ENCODE measurements at places on chromosomes 2 and 18.

- DNase-seq, result no peak
Observed at GRCh38 chr2:173205375-173205774, 129.7 kb downstream of the MAP3K20 start.

DNA sequence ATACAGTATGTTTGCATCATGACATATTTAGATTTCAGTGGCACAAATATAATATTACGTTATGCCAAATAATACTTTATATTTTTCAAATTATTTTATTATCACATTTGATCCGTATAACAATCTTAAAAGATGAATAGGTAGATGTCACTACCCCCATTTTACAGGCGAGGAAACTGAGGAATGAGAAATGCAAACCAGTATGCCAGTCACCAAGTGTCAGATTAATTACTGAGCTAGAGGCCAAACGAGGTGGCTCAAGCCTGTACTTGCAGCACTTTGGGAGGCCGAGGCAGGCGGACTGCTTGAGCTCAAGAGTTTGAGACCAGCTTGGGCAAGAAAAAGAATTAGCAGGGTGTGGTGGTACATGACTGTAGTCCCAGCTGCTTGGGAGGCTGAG lies 17.4 kb upstream of the YES1 start:
- no peak for DNase-seq

DNA sequence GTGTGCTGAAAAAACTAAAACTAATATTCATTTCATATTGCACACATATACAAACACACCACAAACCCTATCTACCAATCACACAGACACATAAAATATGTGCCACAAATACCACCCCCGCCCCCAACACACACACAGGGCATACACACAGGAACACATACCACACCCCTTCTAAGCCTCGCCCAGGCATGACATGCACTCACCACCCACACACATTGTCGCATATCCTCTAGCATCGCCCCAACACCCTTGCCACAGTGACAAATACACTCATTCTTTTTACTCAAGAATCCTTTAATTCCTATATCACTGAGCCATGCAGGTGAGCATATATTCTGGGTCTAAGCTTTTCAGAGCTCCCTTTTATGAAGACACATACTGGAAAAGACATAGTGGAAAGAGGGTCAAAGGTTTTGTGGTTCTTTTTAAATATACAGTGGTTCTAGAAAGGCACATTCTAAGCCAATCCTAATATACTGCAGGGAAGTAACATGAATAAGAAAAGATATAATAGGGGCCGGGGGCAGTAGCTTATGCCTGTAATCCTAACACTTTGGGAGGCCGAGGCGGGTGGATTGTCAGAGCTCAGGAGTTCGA lies 24.5 kb upstream of the LCLAT1 start:
- no peak for DNase-seq

DNA sequence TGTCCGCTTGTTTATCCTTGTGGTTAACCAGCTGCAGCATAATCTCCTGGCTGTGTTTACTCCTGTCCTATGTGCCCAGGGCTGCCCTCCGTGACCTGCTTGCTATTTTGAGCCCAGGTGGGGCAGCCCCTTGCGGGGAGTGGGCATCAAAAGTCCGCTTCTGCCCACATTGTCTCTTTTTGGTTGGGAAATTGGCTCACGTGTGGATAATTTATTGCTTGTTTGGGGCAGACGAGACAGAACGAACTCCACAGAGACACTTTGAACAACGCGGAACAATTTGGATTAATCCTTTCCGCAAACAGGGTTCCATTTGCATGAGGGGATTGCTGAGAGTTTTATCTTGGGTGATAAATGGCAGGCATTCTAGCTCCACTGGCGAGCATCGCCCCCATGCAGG lies 8.1 kb upstream of the CXCR4 start:
- no peak for DNase-seq

GRCh38 chr18:78180741-78181140 lies 798.9 kb upstream of the SALL3 start:
- no peak for DNase-seq

DNA sequence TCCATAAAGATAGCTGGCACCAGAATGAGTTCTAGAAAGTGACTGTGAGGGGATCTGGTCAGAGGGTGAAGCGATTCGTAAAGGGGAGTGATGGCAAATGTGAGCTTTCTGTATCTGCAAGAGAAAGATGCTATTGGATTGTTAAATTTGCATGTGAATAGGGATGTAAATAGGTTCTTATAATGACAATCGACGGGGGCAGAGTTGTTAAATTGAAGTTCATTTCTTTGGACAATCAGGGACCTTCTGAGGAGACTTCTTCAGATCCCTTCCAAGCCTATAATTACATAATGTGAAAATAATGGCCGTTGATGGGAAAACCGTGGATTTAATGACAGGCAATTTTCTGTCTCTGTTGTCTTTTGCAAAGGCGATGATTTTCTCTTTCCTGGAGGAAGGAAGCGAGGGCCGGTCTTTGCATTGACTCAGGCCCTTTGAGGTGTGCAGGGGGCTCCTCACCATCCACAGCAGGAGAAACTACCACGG lies 52.2 kb upstream of the TMEM18 start:
- DNase-seq, result no peak

GRCh38 chr2:231197706-231198290 lies 633 bp upstream of the ARMC9 start:
- no peak for DNase-seq

DNA sequence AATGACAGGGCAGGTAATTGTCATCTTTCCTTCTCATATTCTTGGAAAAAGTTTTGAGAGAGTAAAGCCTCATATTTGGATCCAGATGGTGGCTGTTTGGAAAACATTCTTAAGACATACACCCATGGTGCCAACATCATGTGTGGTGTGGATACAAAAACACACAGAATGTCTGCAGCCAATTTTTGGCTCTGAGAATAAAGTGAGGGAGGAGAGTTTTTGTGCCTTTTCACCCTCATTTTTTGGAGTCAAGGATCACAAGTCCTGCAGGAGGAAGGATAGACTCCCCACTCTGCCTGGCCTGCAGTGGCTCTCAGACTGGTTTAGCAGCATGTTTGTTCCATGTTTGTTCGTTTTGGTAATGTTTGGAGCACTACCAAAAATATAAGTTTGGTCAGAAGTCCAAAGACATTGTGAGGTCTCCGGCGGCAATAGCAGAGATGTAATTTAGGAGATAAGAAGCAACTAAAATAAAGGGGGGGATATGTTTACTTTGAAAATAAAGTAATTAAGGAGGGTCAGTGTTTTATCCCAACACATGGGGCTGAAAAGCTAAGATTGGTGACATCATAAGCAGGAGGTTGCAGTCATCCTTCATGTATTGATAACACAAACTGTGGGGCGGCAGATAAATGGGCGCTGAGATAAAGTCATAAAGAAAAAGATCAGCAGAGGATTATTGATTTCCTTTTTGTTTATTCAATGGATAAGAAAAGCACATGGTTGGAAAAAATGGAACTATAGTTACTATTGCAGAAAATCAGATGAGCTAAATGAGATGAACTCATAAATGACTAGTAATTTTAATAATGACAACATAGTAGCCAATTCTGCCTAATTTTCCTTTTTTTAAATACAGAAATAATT lies 655 bp downstream of the NOSTRIN start:
- DNase-seq, result no peak

DNA sequence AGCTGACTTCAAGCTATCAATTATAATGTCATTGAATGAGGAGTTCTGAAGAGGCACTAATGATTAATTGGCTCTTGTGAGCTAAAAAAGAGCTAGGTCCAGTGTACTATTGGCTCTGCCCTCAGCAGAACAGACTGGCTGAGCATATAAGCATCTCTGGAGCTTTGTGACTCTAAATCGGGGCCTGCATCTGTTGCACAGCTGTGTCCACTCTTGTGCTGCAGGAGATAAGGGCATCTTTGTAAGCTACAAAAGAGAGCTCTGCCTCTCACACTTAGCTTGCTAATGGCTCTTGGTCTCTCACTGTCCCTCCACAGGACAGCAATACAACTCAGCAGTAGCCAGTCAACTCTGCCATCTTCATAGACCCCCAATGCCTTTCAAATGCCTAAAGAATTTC lies 61.5 kb upstream of the L3MBTL4 start:
- DNase-seq, result no peak

GRCh38 chr2:159185401-159186130 lies 100.9 kb downstream of the WDSUB1 start:
- DNase-seq, result no peak

DNA sequence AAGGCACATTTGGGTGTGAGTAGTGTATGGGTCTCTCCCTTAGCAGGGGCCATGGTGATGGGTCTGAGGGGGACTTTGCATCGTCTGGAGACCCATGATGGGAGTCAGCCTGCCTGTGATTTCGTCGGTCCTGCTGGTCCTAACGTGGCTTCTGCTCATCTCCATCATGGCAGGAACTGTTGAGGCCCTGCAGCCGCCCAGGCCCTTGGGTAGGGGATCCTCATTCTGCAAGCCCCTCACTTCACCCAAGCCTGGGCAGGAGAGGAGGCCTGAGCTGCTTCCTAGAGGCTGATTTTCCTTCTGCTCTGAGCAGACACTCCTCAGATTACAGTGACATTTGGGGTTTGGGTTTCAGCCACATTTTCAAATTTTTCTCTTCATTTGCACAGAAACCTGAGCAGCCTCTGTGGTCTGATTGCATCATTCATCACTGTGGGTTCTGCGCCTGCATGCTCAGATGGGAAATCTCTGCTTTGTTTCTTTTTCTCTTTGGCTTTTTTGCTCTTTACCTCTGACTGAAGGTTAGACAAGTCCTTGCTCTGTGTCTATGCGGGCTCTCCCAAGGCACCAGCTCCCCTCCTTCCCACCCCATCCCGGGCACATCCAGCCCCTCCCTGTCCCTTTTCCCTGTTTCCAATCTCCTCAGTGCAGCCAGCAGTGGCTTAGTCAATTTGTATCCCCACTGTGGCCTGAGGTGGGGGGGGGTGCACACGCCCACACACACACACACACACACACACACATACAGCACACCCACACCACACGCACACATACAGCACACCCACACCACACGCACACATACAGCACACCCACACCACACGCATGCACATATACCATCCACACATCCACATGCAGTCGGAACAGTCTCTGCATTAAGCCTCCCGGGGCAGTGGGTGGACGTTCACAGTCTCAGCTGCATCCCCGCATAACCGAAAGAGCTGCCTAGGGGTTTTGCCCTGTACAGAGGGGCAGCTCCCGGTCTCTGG lies 305.4 kb upstream of the HS6ST1 start:
- DNase-seq, result no peak

DNA sequence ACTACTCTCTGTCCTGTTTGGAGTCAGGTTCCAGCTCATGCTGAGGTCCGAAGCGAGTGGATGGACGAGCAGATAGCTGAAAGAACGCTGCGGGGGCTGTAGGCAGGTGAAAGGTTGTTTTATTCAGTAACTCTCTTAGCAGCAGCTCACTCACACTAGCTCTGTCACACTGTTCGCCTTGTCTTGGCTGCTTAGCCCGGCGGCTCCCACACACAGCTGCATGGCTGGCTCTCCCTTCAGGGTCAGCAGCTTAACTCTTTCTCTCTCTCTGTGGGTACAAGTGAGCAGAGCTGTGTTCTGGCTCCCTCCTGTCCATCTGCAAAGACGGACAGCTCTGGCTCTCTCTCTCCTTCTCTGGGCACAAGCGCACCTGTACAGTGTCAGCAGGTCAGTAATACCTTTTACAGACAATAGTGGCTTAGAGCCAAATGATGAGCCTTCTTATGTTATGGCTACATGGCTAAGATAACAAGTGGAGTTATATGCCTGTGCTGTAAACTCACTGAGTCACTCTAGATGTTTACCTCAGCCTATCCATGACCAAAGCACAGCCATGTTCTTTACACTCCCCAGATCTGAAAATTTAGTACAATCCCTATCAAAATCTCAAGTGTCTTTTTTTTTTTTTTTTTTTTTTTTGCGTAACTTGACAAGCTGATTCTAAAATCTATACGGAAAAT lies 149.3 kb downstream of the GALNT1 start:
- no peak for DNase-seq

DNA sequence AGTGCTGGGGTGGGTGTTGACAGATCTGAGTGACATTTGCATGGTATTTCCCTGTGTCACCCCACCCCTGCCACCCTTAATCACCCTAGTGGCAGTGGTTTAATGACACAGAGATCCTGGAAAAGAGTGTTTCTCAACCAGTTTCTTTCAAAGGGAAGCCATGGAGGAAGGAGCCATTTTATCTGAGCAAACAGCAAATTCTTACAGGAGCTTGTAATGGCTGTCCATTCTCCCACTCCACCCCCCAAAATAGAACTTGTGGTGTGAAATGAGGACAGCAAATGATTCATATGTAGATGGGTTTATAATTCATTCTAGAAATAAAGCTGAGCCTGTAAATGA lies 51.5 kb downstream of the CDC42EP3 start:
- no peak for DNase-seq

GRCh38 chr2:191691016-191691735 lies 13.2 kb downstream of the NABP1 start:
- DNase-seq, result peak; percentile 54

DNA sequence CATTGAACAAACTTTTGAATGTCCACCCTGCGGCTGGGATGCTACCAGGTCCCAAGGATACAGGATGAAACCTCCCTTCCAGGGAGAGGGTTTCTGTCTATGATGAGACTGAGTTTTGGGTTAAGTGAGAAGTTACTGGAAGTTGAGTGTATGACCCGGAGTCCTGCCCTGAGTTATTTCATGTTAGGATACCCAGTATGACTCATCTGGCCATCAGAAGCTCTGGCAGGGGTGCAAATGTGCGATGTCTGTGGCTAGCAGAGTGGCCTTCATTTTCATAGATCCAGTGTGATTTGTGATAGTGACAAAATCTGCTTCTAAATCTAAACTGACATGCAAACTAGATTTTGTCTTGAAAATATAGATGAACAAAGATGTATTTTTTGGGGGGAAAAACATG lies 55.3 kb downstream of the KCTD1 start:
- no peak for DNase-seq
